ENCODE measurements at places on chromosomes 7 and 10.

DNA sequence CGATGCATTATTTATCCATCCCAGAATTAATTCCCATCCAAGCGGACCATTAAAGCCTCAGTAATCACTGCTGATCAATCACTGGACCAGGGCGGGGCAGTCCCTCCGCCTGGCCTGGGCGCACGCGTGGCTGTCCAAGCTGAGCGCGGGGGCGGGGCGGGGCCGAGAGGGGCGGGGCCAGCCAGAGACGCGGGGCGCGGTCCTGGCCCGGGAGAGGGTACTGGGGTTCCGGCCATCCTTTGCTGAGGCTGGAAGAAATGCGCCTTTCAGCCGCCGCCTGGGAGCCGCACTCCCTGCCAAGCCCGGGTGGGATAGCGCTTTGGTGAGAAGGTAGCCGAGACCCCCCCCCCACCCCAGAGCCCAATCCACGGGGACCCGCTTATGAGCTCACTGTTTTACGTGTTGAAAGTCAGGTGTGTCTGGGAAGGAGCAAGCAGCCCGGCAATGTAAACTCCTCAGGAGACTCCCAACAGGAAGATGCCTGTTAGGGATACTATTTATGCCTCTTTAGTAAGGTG is at the start of gene ARHGAP22:
ARHGAP22 (minus strand) TSS at position 83 of the 518 bp plus-strand sequence. CDS start 277 bp downstream, outside the sequence.
- no peak for DNase-seq

DNA sequence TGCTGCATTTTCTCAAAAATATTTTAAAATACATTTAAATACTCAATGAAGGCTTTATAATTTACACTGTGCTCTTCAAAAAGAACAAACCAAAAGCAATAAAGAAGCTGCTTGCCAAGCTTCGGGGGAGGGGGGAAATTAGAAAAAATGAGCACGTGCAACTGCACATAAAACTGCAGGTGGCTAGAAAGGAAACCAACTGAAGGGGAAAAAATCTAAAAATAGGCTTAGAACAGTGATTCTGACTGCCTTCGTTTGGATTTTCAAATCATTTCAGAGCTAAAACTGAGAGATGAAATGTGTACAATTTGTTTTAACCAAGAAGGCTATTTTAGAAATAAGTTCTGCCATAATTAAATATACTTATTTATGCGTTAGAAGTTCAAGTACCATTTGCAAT is 61.4 kb downstream of the ABI1 start:
- no peak for DNase-seq

DNA sequence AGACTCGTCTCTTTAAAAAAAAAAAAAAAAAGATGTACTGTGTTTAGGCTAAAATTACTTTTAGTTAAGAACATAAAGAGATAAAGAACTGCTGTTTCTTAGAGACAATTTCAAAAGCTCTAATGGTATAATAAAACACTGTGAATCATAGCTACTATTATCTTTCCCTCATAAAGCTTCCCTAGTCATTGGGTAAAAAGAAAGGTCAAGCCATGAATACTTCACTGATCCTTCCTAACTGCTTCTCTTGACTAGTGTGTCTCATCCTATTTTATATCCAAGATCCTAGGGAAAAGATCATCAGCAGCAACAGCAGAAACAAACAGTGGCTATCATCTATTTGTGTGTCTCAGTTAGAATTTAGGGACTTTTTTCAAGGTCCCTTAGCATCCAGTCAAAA is 10.5 kb downstream of the YME1L1 start:
- DNase-seq = no peak

GRCh38 chr7:1045069-1046063 is 1.0 kb downstream of the GPR146 start:
- DNase-seq = no peak
